ENCODE measurements at places on chromosomes 7 and 10.

- DNase-seq = no peak
These were observed 54.4 kb upstream of the TMEM72 start for GRCh38 chr10:44856696-44857095.

GRCh38 chr7:20301311-20301939 lies 29.3 kb upstream of the ITGB8 start:
- DNase-seq = no peak

GRCh38 chr10:491667-492424 lies 197.6 kb downstream of the DIP2C start:
- no peak for DNase-seq

DNA sequence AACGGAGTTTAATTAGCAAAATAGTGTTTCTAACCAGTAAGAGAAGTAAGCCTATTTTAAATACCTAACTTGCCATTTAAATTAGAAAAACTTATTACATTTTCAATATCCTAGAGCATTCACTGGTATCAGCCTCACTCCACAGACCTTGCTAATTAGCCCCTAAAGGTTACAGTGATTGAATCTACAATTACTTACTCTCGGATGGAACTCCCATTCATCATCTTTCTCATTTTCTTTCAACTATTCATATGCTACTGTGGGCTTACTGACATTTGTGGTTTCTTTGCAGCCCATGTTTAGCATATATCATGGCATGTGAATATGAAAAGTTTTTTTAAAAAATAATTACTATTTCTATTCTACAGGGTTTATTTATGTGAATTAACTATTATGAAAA lies 86.4 kb downstream of the GPR37 start:
- no peak for DNase-seq

- no peak for DNase-seq
These were observed 39.0 kb downstream of the PDGFA start for GRCh38 chr7:480531-481218.

GRCh38 chr10:127600479-127600878 lies 51.4 kb downstream of the NPS start:
- DNase-seq = no peak

DNA sequence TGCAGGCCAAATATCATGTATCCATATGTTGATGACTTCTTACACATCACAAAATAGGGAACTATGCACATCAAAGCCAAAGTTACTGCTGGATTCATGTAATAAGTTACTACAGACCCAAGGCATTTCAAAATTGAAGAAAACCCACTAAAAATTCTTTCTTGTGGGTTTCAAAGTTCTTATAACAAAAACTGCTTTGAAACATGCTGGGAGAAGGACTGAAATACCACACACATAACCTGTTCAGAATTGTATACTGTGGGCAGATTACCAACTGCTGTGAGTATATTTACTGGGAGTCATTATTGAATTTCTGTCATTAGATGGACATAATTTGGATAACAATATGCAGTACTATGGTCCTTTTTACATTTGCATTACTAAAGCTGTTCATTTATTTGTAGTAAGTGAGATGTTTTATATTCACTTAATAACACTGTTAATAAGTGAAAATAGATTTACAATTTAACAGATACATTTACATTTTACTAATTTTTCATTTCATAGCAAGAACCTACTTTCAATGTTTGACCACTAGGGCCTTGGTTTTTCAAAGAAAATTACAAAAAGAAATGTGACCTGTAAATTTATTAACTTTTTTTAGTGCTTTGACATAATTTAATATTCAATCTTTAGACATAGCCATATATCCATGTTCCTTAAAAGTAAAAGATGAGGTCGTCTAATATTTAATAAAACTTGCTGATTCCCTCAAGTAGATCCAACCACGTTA lies 132.6 kb downstream of the MAGI2 start:
- DNase-seq = no peak

- no peak for DNase-seq
These were observed 1211.2 kb upstream of the SORCS1 start for GRCh38 chr10:108375691-108376090.

GRCh38 chr7:6012355-6013104 lies 3.5 kb downstream of the AIMP2 start:
- no peak for DNase-seq

- DNase-seq = no peak
These were observed 486.3 kb downstream of the GALNT17 start for GRCh38 chr7:71618278-71618677.

- DNase-seq = no peak
These were observed 89.3 kb downstream of the SLIT1 start for GRCh38 chr10:97096261-97097083.

GRCh38 chr7:100358027-100358856 lies at the start of gene PILRB:
Gene PILRB, plus strand, starts transcription at chr7:100358117. Its CDS starts 186 bp downstream, at chr7:100358303.
- no peak for DNase-seq

GRCh38 chr10:11017570-11018431 lies at the start of gene CELF2:
Gene CELF2, plus strand, starts transcription at chr10:11017872. Its CDS starts 218 bp downstream, at chr10:11018090.
- DNase-seq = peak; percentile 69

GRCh38 chr10:29756451-29756850 lies 121.7 kb upstream of the SVIL start:
- no peak for DNase-seq

- DNase-seq = peak; percentile 55
These were observed 365.5 kb downstream of the GALNT17 start for GRCh38 chr7:71497256-71497946.

GRCh38 chr7:1889556-1890181 lies 219.6 kb downstream of the ELFN1 start:
- no peak for DNase-seq

GRCh38 chr7:138848056-138848980 lies 50.3 kb upstream of the ATP6V0A4 start:
- DNase-seq = no peak

DNA sequence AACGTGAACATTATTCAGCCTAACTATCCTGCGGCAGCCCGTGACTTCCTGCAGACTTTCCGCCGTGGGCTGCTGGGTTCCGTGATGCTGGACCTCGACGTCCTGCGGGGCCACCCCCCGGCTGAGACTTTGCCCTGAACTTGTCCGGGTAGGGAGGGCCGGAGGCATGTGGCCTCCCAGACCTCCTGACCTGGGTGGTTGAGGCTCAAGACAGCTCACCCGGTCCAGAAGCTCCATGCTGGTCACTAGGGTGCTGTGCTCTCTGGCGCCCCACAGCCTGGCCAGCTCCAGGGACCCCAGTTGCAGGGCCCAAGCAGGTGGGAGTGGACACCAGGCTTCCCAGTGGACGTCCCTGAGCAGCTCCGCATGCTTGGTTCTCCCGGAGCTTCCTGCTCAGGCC lies 4.4 kb downstream of the SPRN start:
- DNase-seq = no peak

DNA sequence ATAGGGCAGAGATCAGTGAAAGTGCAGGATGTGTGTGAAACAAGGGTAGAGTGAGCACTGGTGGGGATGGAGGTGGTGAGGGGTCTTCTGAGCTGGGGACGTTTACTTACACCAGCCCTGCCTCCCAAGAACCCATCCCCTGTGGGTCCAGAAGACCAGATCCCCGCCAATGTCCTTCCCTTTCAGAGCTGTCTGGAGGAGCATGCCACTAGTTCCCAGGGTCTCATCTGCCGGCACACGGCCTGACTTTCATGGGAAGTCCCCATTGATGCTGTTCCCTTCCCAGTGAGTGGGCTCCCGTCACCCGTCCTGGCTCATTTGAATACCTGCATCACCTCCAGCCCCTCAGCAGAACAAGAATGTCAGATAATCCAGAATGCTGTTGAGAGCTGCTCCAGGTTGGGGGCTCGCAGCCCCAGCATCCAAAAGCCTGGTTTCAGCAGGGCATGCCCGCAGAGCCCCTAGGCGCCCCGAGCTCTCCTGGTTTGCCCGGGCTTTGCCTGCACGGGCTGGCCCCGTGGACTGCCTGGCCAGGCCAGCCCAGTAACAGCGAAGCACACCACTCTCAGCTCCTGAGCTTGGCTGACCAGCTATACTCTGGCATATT lies 246.7 kb downstream of the MGMT start:
- no peak for DNase-seq

- DNase-seq = no peak
These were observed 568.8 kb upstream of the PCDH15 start for GRCh38 chr10:55369670-55370420.

All from hindlimb muscle (tissue), 1 donor.